IPS DF 6.9 (cell line): ENCODE measurements at places on chromosomes 2 and 18.

DNA sequence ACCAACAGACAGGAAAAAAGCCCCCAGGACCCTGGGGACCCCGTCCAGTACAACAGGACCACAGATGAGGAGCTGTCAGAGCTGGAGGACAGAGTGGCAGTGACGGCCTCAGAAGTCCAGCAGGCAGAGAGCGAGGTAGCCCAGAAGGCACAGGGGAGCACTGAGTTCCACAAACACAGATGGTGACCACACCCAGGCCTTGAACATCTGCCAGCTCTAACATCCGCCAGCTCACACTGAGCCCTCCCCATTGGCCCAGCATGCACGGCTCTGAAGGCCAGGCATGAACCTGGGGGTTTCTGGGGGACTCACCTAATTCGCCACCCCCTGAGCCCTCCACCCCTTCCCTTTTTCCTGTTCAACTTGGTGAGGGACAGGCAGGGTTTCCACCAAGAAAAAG lies 25.6 kb upstream of the PRLH start:
- DNase-seq = no peak

GRCh38 chr2:257429-257828 lies 6.4 kb downstream of the SH3YL1 start:
- no peak for DNase-seq

DNA sequence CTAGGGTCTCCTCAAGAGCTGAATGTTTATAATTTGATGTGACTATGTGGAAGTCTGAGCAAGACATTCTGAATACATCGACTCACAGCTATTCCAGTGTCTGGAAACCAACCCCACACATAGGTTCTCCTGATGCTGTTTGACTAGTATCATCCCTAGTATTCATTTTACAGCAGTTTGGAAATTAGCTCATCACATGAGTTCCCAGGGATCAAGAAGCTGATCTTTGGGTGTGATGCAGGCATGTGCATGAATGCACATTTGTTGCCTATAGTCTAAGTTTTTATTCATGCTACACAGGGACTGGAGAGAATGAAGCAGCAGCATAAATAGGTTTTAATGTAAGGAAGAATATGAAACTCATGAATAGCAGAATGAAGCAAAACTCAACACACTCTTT lies 284.3 kb upstream of the SPRED2 start:
- no peak for DNase-seq

DNA sequence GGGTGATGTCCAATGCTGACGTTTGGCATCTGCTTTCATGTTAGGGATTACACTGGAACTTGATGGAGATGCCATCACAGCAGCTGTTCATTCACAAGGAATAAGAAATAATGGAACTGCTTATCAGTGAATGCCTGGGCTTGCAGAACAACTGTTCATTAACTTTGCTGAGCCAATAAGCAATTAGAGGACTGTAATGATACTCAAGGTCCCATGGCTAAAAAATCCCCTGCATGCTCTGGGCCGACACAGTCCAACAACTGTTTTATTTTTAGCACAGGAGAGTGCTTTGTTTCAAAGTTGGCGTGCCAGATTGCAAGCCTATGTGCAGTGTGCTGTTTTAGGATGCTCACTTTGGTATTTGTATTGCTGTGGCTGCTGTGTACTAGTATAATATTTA lies 408.0 kb upstream of the RGPD4 start:
- no peak for DNase-seq

DNA sequence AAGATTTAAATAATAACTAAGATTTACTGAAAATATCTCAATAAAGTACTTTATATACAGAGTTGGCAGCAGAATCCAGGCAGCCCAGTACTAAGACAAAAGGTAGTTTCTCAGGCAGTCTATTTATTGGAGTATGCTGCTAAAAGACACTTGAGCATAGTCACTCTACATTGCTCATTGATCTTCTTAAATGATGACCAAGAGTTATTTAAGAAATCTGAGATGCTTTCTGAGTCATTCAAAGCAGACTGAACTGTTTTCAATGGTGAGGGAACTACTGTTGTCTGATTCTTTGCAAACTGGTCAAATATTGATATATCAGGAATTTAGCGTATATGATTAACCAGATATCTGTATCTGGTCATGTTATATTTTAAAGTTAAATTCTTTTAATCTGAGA lies 133.6 kb downstream of the PHLPP1 start:
- no peak for DNase-seq

GRCh38 chr2:74740741-74741431 lies 86.8 kb downstream of the SEMA4F start:
- no peak for DNase-seq

DNA sequence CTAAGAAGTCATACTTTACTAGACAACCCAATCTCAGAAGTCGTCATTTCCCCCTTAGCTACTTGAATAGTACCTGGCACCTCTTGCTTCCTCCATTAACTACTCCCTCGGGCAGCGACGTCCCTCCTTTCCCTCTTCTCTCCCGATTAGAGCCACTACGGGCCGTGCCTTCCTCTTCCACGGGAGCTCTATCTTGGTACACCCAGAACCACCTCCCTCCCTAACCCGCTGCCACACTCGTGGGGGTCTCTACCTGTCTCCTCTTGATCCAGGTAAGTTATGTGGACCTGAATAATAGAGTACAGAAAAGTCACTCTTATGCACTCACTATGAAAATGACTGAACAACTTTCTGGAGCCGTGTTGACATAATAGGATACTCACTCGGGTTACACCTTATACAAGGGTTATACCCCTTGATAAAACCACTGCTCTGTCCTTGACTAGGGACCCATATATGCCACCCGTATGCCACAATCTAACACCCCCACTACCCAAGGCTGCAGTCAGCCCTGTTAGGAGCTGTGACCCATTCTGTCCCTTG lies 595 bp upstream of the HDHD2 start:
- DNase-seq = no peak

DNA sequence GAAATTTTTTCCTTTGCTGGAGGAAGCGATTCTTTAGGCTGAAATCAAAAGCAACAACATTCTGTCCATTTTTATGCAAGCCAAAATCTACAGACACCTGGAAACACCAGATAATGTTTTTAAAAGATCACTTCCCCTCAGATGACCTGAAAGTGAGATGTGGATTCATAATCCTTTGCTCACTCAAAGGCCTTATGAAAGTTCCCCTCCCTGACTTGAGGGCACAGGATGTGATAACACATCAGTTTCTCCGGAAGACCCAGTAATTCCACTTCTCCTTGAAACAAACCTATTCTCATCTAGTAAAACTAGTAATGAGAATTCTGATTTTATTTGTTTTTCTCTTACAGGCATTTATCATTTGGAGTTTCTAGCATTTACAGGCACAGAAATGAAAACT lies 218.3 kb upstream of the RND3 start:
- DNase-seq = no peak

- DNase-seq = no peak
These were observed 14.8 kb upstream of the ACTR3 start for GRCh38 chr2:113875135-113875534.

- no peak for DNase-seq
These were observed 267.3 kb downstream of the CLIP4 start for GRCh38 chr2:29382486-29382885.

DNA sequence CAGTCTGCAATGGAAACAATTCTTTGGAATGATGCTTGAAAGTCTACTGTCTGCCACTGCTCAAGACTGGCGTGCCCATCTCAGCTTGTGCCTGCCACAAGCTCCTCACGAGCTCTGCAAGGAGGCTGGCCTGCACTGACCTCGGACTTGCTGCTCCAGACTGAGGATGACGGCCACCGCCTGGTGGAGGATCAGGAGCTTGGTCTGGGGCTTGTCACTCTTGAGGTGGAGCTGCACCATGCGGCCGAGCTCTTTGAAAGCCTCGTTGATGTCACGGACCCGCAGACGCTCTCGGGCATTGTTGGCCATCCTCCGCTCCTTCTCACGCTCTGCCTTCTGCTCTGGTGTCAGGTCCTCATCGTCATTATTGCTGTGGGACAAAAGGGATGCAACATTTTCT lies 269.4 kb upstream of the CCDC68 start:
- no peak for DNase-seq

DNA sequence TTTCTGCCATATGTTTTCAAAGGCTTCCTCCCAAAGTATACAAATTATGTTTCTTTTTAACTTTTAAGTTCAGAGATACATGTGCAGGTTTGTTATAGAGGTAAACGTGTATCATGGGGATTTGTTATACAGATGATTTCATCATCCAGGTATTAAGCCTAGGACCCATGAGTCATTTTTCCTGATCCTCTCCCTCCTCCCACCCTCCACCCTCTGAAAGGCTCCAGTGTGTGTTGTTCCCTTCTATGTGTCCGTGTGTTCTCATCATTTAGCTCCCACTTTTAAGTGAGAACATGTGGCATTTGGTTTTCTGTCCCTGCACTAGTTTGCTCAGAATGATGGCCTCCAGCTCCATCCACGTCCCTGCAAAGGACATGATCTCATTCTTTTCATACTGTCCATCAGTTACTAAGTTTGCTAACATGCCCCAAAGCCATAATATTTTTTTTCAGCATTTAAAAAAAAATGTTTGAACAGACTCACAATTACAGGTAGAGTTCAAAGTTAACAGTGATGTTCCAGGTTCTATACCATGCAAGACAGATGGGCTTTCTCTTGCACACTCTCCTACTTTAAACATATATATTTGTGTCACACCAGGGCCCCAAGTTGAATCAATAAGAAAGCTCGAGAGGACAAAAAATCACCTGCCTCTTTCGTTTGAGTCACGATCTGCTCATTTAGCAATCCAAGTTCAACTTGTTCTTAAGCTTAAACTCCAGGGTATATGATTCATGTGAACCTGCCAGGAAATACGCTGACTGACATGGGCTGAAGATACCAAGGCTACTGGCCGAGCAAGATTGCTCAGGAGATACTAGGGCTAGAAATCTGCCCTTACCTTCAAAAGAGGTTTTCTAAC lies 77.6 kb downstream of the AP1S3 start:
- no peak for DNase-seq

- no peak for DNase-seq
These were observed 10.3 kb upstream of the PXDN start for GRCh38 chr2:1754461-1755170.

GRCh38 chr2:232633413-232634205 lies at the start of gene EFHD1:
EFHD1 (plus strand) TSS chr2:232633604; CDS start chr2:232633705, 101 bp downstream.
- DNase-seq = no peak

- DNase-seq = no peak
These were observed 125.1 kb upstream of the EPAS1 start for GRCh38 chr2:46171996-46172546.

- no peak for DNase-seq
These were observed 49.9 kb downstream of the RAB27B start for GRCh38 chr18:54878159-54878622.

- DNase-seq = no peak
These were observed 244.8 kb upstream of the SIX2 start for GRCh38 chr2:45254025-45254424.

DNA sequence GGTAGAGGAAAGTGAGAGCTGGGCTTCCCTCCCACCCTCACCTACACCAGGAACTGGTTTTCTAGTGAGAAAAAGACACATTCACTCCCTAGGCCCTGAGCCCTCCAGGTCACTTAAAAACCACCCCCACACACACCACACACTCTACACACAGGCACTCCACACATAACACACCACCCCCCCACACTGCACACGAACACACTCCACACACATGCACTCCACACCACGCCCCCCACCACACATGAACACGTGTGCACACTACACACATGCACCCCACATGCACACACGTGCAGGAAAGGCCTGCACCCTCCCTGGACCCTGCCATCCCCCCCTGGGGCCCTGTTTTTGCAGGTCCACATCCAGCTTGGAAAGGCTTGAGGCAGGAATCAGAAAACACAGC lies 67.6 kb downstream of the RALBP1 start:
- DNase-seq = no peak

DNA sequence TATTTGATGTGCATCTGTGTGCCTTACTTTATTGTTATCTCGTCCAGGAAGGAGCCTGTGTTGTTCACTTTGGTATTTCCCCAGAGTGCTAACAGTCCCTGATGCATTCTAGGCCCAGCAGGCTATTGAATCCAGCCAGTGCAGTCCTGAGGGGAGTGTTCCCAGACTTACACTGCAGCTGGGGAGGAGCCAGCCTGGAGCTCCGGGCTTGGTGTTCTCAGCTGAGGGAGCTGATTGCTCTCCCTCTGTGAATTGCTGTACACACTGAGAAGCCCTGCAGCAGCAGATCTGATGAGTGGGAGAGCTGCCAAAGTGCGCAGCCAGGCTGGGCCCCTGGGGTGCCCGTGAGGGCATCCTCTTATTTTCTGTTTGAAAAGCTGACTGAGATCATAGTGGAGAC lies 159.2 kb downstream of the GALNT3 start:
- peak; percentile 31 for DNase-seq

GRCh38 chr2:54000524-54000923 lies 29.7 kb upstream of the PSME4 start:
- no peak for DNase-seq

DNA sequence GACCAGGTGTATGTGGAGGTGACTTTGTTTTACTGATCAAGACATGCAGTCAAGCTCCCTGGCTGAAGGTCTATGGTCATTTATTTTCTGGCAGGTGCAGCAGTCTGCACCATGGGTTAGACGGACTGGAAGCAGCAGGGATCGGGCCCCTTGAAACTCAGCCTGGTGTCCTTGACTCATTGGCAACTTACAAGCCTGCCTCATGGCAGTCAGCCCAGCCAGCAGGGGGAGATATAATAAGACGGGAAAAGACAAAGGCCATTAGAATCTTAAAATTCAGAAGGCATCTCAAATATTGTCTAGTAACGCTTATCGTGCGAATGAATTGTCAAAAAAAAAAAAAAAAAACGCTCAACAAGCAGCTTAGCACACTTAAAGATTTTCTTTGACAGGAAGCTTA lies 308.2 kb downstream of the EN1 start:
- DNase-seq = peak; percentile 35

DNA sequence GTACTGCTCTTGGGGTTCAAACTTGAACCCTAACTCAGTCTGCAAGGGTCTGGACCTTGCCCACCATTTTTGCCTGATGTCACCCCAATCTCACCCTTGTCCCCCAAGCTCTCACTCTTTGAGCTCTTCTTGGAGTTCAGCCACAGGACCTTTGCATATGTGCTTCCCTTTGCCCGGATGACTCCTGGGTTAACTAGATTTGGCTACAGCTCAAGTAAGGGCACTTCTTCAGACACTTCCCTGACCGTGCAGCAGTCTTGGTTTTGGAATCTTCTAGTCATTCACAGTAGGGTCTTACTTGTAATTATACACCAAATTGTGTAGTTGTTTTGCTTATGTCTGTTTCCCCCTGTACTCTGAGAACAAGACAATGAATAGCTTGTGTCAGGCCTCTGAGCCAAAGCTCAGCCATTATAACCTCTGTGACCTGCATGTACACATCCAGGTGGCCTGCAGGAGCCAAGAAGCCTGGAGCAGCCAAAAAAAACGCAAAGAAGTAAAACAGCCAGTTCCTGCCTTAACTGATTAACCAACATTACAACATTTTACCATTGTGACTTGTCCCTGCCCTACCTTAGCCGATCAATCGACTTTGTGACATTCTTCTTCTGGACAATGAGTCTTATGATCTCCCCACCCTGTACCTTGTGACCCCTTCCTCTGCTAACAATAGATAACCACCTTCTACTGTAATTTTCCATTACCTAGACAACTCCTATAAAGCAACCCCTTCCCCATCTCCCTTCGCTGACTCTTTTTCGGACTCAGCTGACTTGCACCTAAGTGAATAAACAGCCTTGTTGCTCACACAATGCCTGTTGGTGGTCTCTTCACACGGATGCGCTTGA lies 1.0 kb upstream of the MOGAT1 start:
- no peak for DNase-seq
